ENCODE measurements at places on chromosomes 1 and 21.

DNA sequence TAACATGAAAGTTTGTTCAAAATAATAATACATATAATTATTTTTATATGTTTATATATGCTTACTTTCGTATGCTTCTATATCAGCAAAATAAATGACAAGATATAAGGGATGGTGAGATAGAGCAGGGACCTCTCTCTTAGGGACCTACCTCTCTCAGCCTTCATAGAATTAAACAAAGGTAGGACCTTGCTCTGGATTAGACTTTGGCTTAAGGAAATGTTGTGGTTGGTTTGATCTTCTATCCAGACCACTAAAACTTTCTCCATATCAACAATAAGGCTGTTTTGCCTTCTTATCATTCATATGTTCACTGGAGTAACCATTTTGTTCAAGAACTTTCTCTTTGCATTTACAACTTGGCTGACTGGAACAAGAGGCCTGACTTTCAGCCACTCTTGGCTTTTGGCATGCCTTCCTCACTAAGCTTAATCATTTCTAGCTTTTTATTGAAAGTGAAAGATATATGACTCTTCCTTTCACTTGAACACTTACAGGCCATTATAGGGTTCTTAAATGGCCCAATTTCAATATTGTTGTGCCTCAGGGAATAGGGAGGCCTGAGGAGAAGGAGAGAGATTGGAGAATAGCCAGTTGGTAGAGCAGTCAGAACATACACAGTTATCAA is 14.4 kb downstream of the FRRS1 start:
- no peak overlapping the region for H3K4me3 ChIP-seq
- H3K27ac ChIP-seq, result no peak overlapping the region
- no peaks in the 10 kb centered on the region for H3K36me3 ChIP-seq
- H3K4me1 ChIP-seq, result no peaks in the 10 kb centered on the region

DNA sequence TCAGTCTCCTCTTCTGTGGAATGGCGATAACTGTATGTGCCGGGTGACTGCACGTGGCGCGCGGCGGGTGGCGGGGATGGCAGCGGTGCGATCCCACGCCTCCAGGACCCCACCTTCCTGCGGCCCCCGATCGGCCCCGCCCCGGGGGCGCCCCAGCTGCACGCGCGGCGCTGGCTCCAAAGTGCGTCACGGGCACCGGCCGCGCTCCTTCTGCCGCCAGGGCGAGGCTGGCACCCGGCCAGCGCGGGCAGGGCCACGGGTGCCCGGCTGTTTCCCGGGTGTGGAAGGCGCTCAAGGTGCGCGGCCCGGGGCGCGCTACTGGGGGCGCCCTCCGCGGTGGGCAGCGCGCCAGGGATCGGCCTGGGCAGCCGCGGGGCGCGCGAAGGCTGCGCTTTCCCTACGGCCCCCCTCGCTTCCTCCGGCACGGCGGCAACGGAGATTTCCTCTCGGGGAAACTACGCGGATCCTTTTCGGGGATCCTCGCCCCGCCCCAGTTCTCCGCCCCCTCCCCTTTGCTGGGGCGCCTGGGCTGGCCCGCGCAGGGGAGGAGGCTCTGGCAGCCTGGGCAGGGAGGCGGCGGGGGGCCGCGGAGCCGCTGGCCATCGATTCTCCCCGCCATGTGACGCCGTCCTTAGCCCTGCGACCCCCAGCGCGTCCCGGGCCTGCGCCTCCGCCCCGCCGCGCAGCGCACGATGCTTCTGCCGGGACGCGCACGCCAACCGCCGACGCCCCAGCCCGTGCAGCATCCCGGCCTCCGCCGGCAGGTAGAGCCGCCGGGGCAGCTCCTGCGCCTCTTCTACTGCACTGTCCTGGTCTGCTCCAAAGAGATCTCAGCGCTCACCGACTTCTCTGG is at the start of gene EVA1C:
EVA1C (plus strand) TSS at position 545 of the 853 bp plus-strand sequence; CDS start at position 693, 148 bp downstream.
- no peak for DNase-seq
- H3K4me1 ChIP-seq, result no peaks in the 10 kb centered on the region
- no peak within 1 kb of the TSS for H3K27ac ChIP-seq
- H3K27me3 ChIP-seq, result peaks cover 28% of the 10 kb centered on the region

DNA sequence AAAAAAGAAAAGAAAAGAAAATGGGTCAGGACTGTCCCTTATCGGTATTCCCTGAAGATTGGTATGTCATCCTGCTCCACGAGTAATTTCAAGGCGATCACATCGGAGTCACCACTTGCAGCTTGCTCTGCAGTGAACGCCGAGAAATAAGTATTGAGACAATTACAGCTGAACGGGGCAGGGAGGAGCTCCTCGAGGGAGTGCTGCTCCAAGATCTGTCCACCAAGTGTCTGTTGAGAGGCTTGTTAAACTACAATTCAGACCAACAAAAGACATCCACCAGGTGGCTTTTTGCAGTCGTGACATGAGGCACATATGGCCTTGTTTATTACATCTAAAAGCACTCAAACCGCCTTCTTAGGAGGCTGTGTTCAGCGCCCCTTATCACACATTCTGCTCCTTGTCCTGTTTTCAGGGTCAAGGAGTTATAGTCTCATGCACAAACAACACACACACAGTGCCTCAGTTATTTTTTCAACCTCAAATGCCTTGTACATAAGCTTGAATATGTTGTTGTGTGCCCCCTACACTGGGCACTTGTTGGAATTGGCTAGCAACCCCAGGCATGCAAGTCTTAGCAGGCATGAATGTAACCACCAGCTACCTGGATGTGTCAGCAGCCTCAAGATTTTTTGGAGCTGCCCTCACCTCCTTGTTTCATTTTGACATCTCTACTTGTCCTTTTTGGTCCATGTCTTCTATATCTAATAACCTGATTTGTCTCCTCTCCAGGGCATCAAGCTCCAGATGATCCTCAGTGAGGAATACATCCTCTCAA is 13.0 kb upstream of the CD48 start:
- H3K4me1 ChIP-seq, result peaks cover 1% of the 10 kb centered on the region
- no peak overlapping the region for H3K27ac ChIP-seq
- no peak for DNase-seq
- no peak overlapping the region for H3K4me3 ChIP-seq

DNA sequence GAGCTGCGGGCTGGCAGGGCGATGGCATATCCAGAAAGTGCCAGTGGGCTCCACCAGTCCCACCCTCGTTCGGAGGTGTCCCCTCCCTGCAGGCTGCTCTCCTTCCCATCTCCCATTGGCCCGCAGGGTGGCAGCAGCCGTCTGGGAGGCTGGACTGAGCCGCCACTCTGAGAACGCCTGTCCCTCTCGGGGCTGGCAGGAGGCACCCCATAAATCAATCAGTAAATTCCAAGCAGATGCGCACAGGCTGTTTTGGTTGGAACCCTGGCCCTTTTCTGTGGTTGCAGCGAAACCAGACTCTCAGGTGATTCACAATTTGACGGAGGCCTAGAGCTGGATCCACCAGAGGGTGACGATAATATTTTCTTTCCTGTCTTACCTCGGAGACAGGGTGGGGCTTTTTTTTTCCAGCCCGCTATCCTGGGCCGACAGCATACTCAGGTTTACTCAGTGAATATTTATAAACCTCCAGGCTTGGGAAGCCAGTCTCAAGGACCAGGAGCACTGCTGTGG is 99.7 kb downstream of the GLIS1 start:
- H3K4me1 ChIP-seq, result no peaks in the 10 kb centered on the region
- H3K27ac ChIP-seq, result no peak overlapping the region
- no peak overlapping the region for H3K4me3 ChIP-seq
- no peaks in the 10 kb centered on the region for H3K27me3 ChIP-seq

DNA sequence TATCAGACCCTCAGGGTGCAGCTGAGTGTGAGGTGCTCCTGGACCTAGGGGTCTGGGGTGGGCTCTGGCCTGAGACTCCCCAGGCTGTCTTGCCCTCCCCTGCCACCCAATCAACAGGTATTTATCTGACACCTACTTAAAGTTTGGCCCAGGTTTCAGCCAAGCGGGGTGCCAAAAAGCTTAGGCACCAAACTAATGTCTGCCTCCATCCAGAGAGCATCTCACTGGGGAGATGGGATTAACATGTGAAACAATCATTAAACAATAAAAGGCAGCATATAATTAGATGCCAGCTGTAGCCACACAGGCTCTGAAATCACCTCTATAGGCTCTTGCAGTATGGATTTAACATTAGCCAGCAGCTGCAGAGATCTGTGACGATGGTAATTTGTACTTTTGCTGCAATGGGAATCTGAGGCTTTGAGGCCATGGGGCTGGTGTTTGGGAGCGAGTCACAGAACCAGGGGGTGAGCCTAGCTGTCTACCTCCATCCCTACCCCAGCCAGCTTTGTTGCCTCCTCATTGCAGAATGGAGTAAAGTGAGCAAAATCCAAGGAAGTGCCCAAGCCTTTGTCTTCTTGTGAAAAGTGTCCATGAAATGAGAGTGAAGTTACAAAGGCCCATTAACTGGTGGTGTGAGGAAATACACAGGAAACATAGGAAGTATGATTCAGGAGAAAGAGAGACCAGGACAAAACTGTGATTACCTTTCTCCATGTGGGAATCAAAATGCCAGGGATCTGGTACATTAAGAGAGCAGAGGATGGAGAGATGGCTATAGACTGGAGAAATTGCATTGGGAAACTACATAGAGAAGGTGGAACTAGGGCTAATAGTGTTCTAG is 36.1 kb downstream of the EIF2D start:
- no peaks in the 10 kb centered on the region for H3K36me3 ChIP-seq
- H3K4me1 ChIP-seq, result no peaks in the 10 kb centered on the region
- H3K27me3 ChIP-seq, result no peaks in the 10 kb centered on the region
- no peak overlapping the region for H3K27ac ChIP-seq
- H3K4me3 ChIP-seq, result no peak overlapping the region

DNA sequence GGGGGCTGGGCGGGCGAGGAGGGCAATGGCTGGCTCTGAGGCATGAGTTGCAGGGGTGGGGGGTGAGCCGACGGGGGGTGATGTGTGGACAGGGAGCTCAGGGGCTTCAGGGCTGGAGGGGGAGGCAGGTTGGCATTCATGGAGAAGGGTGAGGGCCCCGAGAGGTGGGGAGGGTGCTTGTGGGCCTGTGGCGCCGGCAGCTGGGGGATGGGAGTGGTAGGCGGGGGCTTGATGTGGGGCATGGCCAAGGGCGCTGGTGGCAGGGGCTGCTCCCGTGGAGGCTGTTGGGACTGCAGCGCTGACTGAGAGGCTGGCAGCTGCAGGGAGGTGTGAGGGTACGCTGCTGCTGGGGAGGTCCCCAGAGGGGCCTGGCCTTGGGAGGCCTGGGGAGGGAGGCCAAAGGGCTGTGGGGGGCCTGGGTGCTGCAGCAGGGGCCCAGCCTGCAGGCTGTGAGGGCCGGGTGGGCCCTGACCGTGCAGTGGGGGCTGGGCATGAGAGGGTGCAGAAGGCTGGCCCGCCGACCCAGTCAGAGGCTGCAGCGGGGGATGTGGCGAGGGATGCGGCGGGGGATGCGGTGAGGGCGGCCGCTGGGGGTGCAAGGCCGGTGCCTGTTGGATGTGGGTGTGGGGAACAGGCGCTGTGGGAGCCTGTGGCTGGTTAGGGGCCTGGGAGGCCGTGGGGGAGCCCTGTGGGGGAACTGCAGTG is 42.7 kb downstream of the SLC45A1 start:
- H3K4me3 ChIP-seq, result no peak overlapping the region
- no peaks in the 10 kb centered on the region for H3K4me1 ChIP-seq
- peaks cover 48% of the 10 kb centered on the region for H3K36me3 ChIP-seq
- no peak overlapping the region for H3K27ac ChIP-seq

DNA sequence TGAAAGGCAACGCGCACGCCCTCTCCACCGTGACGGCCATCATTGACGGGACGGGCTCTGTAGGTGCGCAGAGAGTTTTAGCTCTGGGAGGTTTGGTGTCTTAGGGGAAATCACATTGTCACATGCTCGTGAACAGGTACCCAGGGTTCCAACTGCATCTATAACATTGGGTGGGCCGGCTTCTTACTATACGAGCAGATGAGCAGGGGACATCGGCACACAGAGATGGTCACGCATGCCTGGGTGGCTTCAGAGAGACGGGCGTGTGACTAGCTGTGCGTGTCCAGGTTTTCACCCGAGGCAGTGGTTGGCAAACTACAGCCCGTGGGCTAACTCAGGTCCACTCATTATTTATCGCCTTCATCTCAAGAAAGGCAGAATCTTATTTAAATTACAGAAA is 54.7 kb downstream of the SLC37A1 start:
- no peak overlapping the region for H3K4me3 ChIP-seq
- no peak for DNase-seq
- H3K27ac ChIP-seq, result no peak overlapping the region
- H3K4me1 ChIP-seq, result no peaks in the 10 kb centered on the region
- H3K27me3 ChIP-seq, result no peaks in the 10 kb centered on the region

DNA sequence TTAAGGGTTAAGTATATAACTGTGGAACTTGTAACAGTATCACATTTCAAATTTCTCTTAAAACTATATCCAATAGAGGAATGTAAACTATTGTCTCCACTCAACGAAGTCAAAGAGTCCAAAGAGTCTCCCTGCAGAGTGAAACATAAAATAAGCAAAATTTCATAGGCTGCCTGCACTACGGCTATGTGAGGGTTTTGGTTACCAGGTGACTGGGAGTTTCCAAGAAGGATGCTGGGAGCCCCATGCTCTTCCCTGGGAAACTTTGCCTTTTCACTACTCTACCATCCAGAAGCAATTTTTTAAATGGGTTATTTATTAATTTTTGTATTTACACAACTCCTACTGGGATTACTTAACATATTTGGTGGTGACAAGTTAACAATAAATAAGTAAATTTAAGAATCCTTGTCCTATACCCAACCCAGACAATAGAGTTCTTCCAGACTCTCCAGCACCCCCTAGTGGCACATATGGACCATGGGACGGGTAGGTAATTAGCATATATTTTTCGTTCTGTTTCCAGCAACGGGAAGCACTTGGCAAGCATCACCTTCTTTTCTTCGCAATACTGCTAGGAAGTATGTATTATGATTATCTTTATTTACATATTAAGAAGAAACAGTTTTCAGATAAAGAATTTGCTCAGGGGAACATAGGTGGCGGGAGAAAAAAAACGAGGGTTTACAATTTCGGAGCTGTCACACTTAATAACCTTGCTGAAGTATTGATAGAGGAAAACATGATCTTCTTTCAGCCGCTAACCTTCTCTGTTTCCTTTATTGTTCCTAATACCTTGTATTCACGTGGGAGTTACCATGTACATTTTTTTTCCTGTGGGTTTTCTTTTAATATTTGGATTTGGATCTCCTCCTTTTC is 3.5 kb downstream of the FMO2 start:
- peak; percentile 57 for DNase-seq
- no peaks in the 10 kb centered on the region for H3K4me1 ChIP-seq
- H3K27me3 ChIP-seq, result no peaks in the 10 kb centered on the region
- no peak overlapping the region for H3K27ac ChIP-seq
- H3K4me3 ChIP-seq, result no peak overlapping the region

DNA sequence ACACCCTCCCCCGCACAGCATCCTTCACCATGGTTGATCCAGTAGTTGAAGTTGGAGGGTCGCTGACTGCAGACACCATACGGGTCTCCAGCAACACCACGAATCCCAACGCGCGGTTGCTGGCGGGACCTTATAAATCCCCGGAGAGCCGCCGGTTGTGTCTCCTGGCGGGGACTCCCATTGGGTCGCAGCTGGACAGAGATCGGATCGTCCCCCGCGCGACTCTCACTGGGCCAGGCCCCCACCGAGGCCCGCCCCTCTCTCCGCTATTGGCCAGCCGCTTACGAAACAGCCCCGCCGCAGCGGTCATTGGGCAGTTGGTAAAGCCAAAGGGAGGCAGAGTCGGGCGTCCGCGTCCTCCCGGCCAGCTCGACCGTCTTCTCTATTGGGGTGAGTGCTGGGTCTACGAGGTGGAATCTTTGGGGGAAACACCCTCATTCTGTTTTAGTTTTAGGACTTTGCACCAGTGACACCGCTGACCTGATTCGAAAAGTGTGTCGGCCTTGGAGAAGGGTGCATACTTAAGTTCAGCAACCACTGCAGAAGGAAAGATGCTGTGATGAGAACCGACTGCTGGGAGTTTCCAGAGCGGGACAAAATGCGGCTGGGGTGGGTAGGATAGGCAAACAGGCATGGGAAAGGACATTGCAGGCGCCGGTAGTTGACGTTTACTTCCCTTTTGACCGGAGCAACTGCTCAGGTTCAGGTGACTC is 27.4 kb downstream of the RABIF start:
- H3K27ac ChIP-seq, result no peak overlapping the region
- peak; percentile 79 for DNase-seq
- H3K27me3 ChIP-seq, result no peaks in the 10 kb centered on the region
- H3K36me3 ChIP-seq, result peaks cover 16% of the 10 kb centered on the region
- H3K4me1 ChIP-seq, result peaks cover 4% of the 10 kb centered on the region
- H3K4me3 ChIP-seq, result peak overlapping the region; percentile 86

Measured in iPS DF 6.9 (cell line).